Activated naive CD4-positive, alpha-beta T cell (primary cell): ENCODE measurements at places on chromosomes 7 and 10.

DNA sequence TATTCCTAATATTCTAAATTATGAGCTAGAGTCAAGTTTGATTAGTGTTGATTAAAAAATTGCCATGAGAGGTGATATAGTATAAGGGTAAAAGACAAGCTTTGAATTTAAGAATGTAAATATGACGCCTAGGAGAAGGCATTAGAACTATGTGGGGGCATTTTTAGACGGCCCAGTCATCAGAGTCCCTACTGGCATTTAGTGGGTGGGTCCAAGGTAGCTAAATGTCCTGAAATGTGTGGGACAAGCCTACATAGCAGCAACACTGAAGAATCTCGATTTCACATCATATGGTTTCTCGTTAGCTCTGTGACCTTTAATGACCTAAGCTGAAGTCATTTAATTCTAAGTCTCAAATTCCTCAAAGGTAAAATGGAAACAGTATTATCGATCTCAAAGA is 133.5 kb downstream of the SGMS1 start:
- no peak for DNase-seq

DNA sequence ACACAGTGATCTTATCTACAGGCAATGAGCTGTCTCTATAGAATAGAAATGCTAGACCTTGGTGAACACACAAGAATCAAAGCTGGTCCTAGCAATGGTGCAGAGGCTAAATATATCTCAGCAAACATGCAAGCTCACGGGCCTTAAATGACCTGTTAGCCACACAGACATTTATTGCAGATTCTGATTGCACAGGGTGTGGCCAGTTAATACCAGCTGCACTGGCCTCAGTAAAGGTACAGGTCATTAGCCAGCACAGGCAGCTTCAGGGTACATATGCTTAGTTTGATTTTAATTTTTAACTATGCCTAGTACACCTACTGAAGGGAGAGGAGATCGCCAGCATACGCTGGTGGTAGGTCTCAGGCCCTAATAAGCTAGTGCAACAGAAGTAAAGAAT is 265.4 kb upstream of the DGKB start:
- DNase-seq = no peak

- DNase-seq = no peak
Measured at GRCh38 chr10:34522546-34522945, 292.6 kb downstream of the PARD3 start.

- no peak for DNase-seq
Measured at GRCh38 chr7:31307972-31308371, 32.6 kb downstream of the NEUROD6 start.

GRCh38 chr10:75291805-75292204 is 56.0 kb upstream of the COMTD1 start:
- no peak for DNase-seq

GRCh38 chr10:111724121-111724520 is 459.4 kb downstream of the GPAM start:
- no peak for DNase-seq

DNA sequence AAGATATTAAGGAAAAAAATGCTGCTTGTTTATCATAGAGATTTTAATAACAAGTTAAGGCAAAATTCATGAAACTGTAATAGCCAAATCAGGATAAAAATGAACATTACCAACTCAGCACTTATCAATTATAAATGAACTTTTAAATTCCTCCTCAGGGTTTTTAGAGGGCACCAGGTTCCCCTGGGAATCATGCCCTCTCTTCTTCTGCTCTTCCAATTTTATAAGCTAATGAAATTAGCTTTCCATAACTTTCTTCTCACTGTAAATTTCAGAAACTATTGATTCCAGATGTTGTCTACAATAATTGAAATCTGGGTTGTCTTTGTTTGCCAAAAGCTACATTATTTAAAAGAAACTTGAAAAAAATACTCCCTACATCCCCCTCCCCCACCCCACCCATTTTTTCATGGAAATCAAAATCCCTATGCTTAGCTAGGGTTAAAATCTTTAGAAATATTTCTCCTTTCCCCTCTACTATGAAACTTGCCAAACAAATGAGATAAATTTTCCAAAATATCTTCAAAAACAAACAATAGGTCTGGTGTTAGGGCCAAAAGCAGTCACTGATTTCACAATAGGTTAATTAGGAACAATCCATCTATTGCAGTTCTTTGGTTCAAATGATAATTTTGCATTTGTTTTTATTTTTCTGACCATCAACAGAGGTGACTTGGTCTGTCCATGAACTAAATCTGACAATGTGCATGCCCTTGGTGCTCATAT is 187.7 kb downstream of the DOCK4 start:
- no peak for DNase-seq

GRCh38 chr10:71392292-71392691 is 4.4 kb upstream of the CDH23 start:
- no peak for DNase-seq

GRCh38 chr10:44968091-44968490 is 8.5 kb downstream of the RASSF4 start:
- DNase-seq = no peak

- no peak for DNase-seq
Measured at GRCh38 chr10:22719406-22720042, 5.1 kb upstream of the PIP4K2A start.

- no peak for DNase-seq
Measured at GRCh38 chr10:33631991-33632390, 297.5 kb upstream of the NRP1 start.

DNA sequence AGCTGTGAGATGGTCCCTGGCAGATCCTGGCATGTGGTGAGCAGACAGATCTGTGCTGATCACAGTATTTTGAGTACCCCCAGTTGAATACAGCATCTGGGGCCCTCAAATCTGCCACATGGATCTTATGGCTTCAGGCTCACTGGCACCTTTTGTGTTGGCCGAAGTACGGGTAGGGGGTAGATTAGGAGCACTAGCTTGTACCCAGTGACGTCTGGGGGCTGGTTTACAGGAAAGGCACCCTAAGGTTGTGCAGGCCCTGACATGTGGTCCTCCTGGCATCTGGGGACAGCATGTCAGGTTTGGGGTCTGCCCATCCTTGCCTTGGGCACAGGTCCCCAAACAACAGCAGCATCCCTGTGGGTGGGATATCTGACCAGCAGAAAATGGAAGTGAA is 53.2 kb downstream of the SYPL1 start:
- no peak for DNase-seq

DNA sequence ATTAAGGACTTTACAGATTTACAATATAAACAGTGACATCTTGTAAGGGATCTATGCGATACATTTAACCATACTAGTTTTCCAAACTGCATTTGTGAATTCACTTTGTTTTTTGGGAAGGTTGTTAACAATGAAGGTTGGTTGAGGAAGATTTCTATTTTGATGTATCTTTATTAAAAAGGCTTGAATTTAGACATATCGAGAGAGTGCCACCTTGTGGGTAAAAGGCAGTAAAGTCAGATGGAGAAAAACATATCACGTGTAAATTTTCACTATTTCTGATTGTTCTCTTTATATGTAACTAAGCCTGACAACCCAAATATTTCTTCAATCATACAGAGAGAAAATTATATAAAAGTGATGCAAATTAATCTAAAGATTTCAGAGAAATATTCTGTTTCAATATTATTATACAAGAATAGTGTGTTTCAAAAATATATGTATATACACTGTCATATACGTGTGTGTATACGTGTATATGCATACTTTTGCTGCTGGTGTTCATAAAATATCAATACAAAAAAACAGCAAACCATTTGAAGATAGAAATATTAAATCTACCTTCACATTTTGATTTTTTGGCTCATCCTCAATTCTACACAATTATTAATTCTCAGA is 988.6 kb downstream of the SORCS1 start:
- DNase-seq = no peak
